ENCODE measurements at places on chromosomes 5 and 9.
A peak's percentile ranks its signal among the peaks of the same experiment; 100 is the strongest.

- no peak for DNase-seq
Observed at GRCh38 chr9:89759572-89759971, 154.8 kb downstream of the GADD45G start.

- DNase-seq, result no peak
Observed at GRCh38 chr5:173291722-173292658, 36.2 kb downstream of the STC2 start.

DNA sequence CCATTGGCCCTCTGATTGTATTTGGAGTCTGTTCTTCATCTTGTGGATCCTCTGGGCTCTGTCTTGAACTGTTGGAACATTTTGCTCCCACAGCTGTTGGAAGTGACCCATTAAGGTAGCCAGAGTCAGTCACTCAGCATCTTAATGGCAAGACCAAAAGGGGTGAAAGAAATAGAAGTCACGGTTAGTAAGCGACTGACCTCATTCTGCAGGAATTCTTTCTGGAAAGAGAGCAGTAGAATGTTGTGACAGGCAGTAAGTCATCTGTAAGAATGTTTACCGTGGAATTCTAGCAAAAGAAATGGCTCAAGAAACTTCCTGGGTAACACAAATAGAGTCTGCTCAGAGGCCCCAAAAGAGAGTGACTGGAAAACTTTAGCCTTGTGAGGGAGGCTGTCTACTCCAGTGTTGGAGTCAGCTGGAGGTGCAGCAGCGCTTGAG is 28.6 kb upstream of the TNC start:
- DNase-seq, result no peak

DNA sequence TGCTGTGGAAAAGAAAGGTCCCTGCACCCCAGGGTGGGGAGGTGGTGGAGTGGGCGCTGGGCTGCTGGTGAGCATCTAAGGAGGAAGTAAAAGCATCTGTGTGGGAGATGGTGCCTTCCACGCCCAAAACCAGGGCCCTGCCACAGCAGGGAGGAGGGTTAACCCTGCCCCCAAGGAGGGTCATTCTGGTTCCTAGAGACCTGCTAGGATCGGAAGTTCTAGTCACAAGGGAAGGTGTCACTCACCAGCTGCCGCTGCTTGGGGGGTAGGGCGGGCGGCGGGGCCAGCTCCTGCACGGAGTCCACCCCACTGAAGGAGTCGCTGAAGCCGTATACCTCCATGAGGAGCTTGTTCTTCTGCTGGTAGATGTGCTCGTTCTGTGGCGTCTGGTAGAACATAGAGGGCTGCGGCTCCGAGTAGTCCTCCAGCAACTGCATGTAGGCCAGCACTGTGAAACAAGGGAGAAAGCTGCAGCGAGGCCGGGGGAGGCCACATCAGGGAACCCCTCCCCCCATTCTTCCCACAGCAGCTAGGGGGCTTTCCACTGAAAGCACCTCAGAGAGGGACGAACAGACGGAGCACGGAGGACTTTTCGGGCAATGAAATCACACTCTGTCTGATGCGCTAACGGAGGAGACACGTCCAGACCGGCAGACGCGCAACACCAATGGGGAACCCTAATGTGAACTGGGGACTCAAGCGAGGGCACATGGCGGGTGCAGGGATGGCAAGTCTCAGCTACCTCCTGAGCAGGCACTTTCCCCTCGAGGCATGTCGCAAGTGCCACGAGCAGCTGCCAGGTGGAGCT is 76.4 kb downstream of the PRRT1B start:
- DNase-seq, result peak; percentile 38

GRCh38 chr5:167570431-167570830 is 721.0 kb upstream of the WWC1 start:
- no peak for DNase-seq

GRCh38 chr5:13558408-13558807 is 386.1 kb downstream of the DNAH5 start:
- DNase-seq, result no peak

- DNase-seq, result no peak
Observed at GRCh38 chr5:13477118-13477737, 467.3 kb downstream of the DNAH5 start.

DNA sequence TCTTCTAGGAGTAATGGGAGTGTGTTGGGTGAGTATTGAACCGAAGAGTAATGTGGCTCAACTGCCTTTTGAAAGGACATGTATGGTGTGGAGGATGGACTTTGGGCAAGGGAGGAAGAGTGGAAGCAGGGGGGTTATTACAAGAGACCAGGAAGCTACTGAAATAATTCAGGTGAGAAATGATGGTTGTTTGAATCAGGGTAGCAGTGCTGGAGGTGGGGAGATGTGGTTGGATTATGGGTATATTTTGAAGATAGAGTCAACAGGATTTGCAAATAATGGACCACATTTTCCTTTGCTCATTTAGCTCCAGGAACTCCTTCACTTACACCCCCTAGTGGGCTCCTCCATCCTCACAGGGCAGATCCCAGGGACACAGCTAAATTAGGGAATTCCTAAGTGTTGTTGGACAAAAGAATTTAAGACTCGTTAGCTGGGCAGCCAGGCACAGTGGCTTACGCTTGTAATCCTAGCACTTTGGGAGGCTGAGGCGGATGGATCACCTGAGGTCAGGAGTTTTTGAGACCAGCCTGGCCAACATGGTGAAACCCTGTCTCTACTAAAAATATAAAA is 1.2 kb upstream of the SLC4A9 start:
- DNase-seq, result no peak

DNA sequence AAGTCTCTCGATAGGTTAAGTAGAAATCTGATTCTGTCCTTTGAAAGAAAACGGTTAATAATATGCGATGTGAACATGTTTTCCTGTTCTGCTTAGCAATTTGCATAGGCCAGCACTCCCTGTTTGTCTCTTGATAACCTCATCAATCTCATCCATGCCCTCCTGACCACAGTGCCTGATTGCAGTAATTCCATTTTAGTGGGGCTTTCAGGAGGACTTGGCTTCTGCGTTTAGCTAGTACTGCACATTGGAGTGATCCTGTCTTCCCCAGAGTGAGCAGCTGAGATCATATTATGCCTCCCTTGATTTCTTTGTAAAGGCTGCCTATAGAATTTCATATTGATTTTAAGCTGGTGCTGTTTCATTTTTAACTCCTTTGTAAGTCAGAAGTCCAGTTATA is 335.9 kb upstream of the ISL1 start:
- no peak for DNase-seq

GRCh38 chr5:133456933-133457402 is 155.4 kb downstream of the FSTL4 start:
- no peak for DNase-seq

- DNase-seq, result no peak
Observed at GRCh38 chr9:87107072-87107471, 159.8 kb upstream of the GAS1 start.

DNA sequence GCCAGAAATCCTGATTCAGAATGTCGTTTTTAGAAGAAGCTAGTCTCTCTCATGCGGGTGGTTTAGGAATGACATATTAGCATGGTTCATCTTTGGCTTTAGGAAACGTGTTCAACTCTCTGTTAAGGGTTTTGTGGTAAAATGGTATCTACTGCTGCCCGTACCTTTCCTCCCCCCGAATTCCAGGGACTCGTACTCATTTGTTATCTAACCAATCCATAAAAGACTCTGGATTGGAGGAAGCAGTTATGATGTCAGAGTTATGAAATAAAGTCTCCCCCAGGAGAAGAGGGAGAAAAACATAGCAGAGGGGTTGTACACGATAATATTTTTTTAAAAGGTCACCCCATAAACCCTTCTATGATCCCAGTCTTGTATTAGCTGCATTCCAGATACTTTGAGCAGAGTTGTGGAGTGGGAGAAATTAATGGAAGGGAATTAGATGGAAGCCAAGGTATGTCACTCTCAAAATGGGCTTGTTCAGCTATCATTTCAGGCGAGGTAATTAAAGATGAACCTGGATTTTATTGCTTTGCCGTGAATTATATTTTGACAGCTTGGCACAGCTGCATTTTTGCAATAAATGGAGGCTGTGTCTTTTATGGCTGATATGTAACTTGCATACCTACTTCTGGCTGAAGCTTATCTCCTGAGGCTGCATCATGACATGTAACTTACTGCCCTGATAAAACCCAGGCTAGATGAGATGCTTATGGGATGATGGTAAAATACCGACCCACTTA is 31.3 kb downstream of the RAI14 start:
- DNase-seq, result no peak

DNA sequence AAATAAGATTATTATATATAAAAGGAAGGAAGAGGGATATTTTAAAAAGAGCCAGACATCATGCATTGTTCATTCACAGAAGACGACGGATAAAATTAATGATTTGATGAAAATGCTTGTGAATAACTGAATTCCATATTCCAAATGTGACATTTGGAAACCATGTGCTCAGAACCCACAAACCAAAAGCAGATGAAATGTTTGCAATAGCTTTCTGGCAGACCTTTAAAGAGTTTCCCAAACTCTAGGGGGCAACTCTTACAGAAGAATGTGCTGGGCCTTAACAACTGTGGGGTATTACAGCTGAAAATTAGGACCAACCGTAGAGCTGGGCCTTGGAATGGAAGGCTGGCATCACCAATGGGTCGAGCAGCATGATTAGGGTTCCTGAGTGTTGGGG is 471.0 kb downstream of the EFNA5 start:
- DNase-seq, result no peak

GRCh38 chr5:135457424-135458071 is 5.4 kb upstream of the TIFAB start:
- peak; percentile 37 for DNase-seq

DNA sequence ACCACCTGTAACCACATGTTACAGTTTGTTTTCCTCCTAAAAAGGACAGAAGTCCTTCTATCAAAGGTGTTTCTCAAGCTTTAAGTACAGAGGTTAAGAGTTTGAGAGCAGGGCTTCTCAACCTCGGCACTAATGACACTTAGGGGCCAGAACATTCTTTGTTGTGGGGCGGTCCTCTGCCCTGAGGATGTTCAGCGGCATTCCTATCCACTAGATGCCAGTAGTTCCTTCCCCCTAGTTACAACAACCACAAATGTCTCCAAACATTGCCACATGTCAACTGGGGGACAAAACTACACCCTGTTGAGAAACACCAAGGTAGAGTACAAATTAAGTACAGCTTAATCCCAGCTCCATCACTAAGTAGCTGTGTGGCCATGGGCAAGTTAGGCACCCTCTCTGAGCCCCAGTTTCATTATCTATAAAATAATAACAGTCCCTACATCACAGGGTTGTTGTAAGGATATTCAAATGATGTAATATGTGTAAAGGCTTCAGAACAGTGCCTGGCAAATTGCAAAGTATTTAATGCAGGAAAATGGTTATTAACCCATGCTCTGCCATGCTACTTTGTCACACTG is 44.6 kb downstream of the PIP5K1B start:
- DNase-seq, result no peak

DNA sequence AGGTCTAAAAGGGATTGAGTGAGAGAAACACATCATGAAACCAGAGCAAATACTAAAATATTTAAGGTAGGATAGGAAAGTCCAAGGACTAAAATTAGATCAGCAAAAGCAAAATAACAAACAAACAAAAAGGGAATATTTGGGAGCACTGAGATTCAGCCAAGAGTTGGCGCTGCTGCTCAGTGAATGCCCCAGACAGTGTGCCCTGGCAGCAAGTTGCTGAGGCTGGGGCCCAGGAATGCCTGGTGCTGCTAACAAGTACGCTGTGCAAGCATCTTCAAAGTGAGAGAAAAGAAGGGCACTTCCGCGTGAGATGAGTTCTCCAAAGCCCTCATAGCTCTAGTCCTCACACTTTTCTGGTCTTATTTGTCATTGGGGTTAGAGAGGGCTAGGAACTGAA is 603.3 kb downstream of the EFNA5 start:
- no peak for DNase-seq

- no peak for DNase-seq
Observed at GRCh38 chr9:126223798-126224531, 102.7 kb upstream of the MVB12B start.
